ENCODE measurements at places on chromosomes 12 and 14.

- no peak for DNase-seq
These were observed 6.2 kb upstream of the KRT2 start for GRCh38 chr12:52658196-52658595.

DNA sequence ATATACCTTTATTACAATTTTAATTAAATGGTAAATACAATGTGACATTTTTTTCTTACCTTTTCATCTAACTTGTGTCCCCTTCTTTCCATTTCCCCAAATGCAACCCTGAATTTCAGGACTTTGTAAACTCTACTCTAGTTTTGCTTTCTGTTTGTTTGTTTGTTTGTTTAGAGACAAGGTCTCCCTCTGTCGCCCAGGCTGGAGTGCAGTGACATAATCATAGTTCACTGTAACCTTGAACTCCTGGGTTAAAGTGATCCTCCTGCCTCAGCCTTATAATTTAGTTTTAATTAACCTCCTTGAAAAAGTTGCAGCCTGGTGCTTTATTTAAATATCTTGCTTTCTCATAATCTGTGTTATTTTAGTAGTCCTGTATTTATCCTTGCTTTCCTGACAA is 59.0 kb upstream of the MON2 start:
- DNase-seq: no peak

DNA sequence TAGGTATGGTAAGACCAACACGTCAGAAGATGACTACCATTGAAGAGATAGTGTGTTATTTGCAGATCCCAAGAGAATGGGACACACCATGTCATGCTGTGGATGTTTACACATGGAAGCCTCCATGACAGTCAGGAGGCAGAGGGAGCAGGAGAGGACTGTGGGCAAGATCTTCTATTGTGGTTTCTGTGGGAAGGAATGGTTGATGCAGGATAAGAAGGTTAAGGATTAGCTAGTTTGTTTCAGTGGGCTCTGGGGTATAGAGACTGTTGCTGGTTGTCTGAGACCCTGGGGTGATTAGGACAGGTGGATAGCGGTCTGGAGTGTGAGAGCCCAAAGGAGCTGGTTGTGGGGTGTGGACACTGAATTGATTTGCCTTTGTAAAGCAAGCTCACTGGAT is 23.3 kb downstream of the TAS2R7 start:
- no peak for DNase-seq

- no peak for DNase-seq
These were observed 8.9 kb downstream of the ISCA2 start for GRCh38 chr14:74502236-74503019.

DNA sequence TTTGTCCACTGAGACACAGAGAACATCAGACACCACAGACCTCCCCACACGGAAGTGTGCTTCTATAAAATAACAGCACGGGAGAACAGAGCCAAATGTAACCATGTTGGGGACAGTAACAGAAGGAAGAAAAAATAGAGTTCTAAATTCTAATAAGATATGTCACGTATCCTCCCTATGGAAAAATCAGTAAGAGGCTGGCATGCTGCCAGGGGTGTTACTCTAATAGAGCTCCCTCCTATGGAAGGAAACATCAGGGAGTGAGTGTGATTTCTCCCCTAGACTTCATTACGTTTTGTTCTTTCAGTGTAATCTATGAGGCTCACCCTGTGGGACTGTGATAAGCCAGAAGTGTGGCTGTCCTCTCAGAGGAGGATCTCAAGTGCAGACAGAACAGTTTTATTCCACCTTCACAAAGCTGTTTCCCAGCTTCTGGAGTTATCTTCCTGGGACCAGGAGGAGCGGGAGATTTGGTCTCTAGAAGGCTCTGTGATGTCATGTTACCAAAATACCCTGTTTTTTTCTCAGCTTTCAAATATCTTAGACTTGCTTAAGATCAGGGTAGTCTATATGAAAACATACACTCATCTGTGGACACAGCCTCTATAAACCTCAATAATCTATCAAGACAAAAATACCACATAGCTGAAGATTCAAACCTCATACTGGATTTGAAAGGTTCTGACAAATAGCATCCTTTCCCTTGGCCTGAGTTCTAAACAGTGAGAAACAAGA is 69.3 kb downstream of the ZFC3H1 start:
- DNase-seq: no peak

DNA sequence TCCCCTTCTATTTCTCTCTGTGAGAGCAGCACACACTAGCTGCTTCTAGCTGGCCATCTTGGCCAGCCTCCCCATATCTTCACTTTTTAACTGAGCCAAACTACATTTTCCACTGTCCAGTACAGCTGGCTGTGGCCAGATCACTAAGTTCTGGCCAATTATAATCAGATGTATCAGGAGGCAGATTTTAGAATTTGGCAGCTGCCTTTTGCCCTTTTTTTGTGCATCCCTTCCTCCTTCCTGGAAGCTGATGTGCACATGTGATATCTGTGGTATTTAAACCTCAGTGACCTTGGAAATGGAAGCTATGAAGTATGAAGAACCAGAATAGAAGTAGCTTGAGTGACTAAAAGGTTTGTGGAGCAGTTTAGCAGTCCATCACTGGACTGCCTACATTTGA is 49.8 kb upstream of the ANO6 start:
- no peak for DNase-seq

GRCh38 chr12:78885466-78885865 is 20.9 kb downstream of the SYT1 start:
- DNase-seq: no peak

DNA sequence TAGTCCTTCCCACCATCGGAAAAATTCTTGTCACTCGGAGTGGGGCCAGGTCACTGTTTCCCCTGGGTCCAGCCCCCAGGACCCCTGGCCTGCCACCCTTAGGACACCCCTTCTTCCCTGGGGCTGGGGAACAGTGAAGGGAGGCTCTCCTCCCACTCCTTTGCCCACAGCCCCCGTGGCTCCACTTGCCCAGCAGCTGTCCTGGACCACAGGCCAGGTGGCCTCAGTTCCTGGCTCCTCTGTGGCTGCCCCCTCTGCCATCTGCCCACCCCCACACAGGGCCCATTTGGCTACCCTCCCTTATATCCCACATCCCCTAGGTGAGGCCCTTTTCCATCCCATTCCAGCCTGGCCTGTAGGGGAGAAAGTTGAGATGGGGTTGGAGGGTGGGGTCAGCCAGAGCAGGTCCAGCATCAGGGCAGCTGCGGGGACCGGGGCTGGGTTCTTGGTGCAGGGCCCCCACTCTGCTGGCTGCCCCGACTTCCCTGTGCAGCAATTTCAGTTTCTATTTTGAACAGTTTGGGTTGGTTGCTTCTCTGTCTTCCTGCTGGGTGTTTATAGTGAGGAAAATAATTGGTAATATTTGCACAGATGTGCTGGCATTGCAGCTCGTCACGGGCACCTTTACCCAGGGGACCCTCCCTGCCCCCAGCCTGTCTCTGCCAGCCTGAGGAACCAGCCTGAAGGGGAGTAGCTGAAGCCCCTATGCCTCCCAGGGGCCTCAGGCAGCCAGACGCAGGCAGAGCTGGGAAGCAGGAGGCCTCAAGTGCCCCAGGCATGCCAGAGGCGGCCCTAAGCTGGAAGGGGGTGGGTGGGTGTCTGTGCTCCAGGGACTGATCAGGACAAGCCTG is 23.4 kb downstream of the SYNDIG1L start:
- DNase-seq: no peak

GRCh38 chr12:81136519-81136918 is 58.6 kb downstream of the ACSS3 start:
- no peak for DNase-seq

DNA sequence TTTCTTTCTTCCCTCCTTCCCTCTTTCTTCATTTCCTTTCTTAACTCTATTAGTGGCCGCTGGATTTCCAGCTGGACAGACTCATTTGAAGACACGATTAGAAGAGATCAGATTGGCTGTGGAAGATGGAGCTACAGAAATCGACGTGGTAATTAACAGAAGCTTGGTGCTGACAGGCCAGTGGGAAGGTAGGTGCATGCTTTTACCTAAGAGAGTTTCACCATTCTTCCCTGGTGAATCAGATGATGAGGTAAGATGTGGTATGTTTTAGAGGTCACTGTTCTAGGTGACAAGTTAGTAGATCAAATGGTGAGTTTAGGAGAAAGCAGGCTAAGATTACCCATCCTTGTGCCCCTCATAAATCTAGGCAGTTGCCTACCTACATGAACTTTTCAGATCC is 51.6 kb downstream of the DERA start:
- no peak for DNase-seq

GRCh38 chr14:59811073-59811472 is 59.5 kb downstream of the RTN1 start:
- no peak for DNase-seq

DNA sequence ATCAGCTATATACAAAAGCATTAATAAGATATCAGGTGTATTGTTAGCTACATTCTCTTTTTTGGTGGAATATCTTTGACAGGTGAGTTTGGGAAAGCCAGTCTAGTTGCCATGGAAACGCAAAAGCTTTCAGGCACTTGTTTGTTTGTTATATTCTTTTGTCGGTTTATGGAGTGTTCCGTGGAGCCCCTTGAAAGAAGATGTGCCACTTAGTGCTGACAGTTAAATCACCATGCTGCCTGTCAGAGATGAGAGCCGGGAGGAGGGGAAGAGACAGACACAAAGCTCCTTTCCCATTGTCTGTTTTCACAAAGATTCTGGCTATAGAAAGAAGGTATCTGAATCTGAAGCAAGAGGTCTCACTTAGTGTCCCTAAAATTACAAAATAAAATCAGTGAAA is 170.8 kb downstream of the SNAPC1 start:
- no peak for DNase-seq

- DNase-seq: no peak
These were observed 202.2 kb downstream of the ATP23 start for GRCh38 chr12:58143498-58143995.

- DNase-seq: no peak
These were observed 6.1 kb upstream of the KRT18 start for GRCh38 chr12:52942901-52943181.

DNA sequence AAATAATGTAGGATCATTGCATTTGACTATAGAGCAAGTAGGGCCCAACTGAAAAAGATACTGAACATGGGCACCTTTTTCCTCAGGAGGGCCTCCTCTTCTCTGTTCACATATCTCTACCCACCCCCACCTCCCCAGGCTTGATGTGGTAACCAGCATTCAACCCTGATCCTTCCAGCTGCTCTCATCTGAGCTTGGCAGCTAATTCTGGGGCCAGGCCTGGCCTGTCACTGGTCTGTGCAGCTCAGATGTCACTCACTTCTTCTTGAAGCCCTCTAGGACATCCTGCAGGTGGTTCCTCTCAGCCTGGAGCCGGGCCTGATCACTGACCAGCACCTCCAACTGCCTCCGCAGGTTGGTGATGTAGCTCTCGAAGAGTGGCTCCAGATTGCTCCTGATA is 2.1 kb downstream of the KRT84 start:
- no peak for DNase-seq

- DNase-seq: no peak
These were observed 115.4 kb downstream of the ETV6 start for GRCh38 chr12:11764837-11765236.

DNA sequence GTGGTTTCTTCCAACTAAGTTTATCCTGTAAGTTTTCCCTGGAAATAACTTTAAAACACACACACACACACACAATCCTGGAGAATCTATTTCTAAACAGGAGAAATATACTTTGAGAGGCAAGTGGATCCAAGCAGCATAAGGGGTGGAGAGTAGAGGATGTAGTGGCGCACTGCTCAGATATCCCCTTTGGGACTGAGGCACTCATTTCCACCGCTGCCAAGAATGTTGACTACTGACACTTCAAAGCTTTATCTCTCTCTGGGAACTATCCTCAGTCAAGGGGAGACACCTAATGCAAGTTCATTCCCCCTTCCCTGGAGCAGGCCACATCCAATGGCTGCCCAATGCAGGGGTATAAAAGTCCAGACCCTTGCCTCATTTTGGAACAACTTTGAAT is 75.8 kb downstream of the CAPZA3 start:
- no peak for DNase-seq

- DNase-seq: no peak
These were observed 255.4 kb downstream of the DAD1 start for GRCh38 chr14:22333422-22334274.

DNA sequence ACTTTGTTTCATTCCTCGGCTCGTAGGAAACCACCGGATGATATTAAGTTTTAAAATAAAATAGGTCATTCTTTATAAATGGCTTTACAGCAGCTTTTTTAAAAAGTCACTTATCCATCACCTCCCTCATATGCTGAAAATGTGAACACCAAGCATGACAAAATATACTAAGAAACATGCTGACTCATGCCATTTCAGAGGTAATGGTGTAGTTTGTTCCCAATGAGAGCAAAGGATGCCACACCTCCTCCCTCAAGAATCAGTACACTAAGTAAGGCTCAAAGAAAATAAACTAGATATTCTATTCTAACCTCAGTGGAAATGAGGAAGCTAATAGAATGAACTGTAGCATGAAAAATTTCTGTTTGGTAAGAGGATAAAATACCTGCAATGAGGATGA is 5.5 kb upstream of the DIO2 start:
- DNase-seq: no peak

DNA sequence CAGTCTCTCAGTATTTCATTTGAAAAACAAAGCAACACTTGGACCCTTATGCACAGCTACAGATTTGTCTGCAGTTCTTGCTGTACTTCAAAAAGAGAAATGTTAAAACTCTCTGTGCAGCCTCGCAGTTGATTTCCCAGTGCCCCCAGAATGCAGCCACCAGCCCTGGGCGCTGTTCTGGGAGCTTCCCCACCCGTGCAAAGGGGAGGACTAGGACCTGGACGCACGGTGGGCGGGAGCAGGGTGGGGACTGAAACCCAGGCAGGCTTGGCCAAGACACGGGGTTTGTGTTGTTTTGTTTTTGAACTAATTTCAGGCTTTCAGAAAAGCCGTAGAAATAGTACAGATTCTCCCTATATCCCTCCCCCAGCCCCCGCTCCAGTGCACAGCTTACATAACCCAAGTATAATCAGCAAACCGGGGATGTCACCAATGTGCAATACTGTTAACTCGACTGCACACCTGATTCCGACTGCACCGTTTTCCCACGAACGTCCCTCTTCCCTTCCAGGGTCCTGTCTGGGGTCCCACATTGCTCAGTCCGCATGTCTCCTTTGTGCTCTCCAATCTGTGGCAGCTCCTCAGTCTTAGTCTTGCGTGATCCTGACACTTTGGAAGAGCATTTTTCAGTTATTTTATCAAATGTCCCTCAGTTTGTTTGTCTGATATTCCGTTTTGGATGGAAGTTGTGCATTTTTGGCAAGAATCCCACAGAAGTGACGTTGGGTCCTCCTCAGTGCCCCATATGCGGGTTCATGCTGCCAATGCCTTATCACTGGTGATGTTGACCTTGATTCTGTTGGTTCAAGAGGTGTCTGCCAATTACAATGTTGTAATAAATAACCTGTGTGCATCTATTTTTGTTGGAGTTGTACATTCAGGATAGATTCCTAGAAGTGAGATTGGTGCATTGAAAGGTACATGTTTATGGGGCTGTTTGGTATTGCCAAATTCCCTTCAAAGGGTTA is 95.9 kb downstream of the SETD3 start:
- DNase-seq: no peak
